DMS 273 treated with DMSO at 0.1 percent for 48 hours (cell line): ENCODE measurements at places on chromosomes 2 and 18.
A peak's percentile ranks its signal among the peaks of the same experiment; 100 is the strongest.

- DNase-seq = no peak
Observed at GRCh38 chr2:214471990-214472389, 61.1 kb downstream of the VWC2L start.

DNA sequence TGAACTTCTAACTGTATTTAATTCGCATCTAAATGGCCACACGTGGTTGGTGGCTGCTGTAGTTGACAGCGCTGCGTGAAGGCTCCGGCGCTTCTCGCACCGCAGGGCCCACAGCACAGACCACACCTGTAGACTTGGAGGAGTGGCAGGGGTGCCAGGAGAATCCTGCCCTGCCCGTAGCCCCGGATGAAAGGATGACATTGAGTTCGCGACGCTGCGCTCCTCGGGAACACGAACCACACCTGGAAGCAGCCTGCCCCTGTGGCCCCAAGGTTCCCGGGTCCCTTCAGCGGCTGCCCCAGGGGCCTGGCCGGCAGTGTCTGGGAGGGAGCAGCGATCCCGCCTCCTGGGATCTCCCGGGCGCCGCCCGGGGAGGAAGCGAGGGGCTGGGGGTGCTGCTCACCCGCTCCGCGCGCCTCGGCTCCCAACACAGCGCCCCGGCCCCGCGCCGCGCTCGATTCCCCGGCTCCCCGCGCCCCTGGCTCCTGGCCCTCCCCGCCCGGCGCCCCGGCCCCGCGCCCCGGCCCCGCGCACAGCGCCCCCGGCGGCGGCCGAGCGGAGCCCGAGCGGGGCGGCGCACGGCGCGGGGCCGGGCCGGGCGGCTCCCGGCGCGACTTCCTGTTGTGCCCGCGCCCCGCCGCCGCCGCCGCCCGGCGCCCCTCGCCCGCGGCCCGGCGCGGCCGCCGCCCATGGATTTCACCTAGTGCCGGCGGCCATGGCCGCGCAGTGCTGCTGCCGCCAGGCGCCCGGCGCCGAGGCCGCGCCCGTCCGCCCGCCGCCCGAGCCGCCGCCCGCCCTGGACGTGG, at the start of gene RNPEPL1:
RNPEPL1 (plus strand) TSS at position 613 of the 806 bp plus-strand sequence; CDS start at position 716, 103 bp downstream.
- no peak for DNase-seq

- no peak for DNase-seq
Observed at GRCh38 chr18:905307-905947, 756 bp downstream of the ADCYAP1 start.

DNA sequence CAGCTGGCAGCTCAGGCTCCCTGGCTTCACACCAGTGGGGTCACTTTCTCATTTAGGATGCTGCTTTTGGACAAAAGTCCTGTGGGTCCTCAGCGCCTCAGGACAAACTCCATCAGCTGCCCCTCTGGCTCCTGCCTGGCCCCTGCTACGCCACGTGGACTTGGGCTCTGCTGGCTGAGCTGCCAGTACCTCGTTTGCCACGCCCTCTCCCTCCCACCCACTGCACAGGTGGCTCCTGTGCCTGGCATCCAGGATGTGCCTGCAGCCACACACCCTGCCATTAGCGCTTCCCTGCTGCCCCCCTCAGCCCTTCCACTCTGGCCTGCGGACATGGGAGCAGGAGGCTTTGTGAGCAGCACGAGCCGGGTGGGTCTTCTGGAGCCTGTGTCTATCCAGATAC, 118.9 kb downstream of the ZNF236 start:
- DNase-seq = no peak

- no peak for DNase-seq
Observed at GRCh38 chr18:77969972-77970371, 720.3 kb downstream of the GALR1 start.

GRCh38 chr2:9574331-9574730, 18.7 kb upstream of the ADAM17 start:
- no peak for DNase-seq

DNA sequence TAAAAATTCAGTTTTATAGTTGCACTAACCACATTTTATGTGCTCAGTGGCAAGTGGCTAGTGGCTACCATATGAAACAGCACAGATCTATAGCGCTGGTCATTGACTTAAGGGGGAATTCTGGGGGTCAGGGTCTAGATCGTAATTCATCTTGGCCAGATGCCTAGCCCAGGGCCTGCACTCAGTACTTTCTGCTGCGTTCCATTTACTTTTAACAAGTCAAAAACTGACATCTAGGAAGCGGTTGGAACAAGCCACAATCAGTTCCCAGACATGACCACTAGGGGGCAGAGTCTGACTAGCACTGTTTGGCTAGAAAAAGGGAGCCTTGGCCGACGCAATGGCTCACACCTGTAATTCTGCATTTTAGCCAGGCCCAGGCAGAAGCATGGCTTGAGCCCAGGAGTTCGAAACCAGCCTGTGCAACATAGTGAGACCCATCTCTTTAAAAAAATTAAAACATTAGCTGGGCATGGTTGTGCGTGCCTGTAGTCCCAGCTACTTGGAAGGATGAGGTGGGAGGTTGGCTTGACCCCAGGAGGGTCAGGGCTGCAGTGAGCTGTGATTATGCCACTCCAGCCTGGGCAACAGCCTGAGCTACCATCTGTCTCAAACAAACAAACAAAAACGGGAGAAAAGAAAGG, 9.0 kb upstream of the TMBIM1 start:
- peak; percentile 67 for DNase-seq

- DNase-seq = no peak
Observed at GRCh38 chr2:118671701-118672454, 175.6 kb downstream of the EN1 start.

GRCh38 chr18:45834306-45834705, 8.8 kb downstream of the SIGLEC15 start:
- DNase-seq = peak; percentile 27

GRCh38 chr18:24208270-24209035, 69.6 kb downstream of the CABYR start:
- DNase-seq = no peak

- no peak for DNase-seq
Observed at GRCh38 chr2:31319406-31320175, 85.6 kb downstream of the EHD3 start.

- DNase-seq = no peak
Observed at GRCh38 chr2:119914266-119914665, 98.6 kb upstream of the EPB41L5 start.
